NK-92 treated with Interleukin-12 subunit alpha and Interleukin-12 subunit beta, amount 100 ng/mL, for 24 hours (cell line): ENCODE measurements at places on chromosomes 3 and 15.

DNA sequence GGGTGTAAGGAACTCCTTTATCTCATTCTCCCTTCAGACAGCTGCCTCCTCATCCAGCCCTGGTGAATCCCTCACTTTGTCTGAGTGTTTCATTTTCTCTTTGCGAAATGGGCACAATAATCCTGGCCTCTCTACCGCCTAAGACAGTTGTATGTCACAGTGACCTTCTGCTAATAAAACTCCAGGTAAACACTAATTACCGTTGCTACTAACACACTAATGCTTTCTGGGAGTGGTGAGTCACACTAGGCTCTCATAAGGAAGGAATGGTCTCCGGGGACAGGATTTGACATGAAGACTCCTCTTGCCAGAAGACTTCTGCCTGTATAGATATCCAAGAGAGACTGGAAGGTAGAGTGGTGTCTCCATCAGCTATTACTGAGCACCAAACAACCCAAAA, 71.7 kb upstream of the SNRK start:
- DNase-seq: no peak

- no peak for DNase-seq
These were observed 5.8 kb upstream of the SUCNR1 start for GRCh38 chr3:151867666-151868065.

DNA sequence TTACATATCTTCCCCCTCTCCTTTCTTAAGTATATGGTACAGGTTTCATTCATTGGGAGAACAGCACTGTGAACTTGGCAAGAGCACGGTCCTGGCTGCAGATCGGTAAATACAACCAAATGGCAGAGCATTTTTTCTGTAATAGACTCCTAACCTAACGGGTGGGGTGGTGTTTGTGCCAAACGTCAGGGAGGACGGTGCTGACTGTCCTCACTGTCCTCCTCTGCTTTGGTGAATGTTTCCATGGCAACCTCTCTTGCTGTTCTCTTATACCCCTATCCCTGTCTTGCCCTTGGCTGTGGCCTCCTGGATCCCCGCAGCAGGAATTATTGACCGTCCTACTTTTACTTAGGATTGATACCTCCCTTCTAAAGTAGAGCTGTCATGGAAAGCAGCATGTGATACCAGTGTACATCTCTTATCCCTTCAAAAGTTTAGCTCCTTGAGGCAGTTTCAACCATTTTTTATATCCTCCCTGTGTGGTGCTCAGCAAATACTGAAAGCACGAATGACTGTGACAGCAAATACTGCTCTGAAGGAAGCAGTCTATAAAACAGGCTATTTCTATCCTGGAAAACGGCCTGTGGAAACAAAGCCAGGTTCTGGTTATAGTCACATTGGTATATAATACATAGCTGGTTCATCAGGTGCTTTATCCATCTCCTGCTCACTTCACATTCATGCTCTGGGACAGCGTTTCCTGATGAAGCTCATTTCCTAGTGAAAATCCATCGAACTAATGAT, 275.4 kb upstream of the C2CD4B start:
- no peak for DNase-seq

GRCh38 chr15:45631776-45632175, 3.1 kb upstream of the SQOR start:
- no peak for DNase-seq

DNA sequence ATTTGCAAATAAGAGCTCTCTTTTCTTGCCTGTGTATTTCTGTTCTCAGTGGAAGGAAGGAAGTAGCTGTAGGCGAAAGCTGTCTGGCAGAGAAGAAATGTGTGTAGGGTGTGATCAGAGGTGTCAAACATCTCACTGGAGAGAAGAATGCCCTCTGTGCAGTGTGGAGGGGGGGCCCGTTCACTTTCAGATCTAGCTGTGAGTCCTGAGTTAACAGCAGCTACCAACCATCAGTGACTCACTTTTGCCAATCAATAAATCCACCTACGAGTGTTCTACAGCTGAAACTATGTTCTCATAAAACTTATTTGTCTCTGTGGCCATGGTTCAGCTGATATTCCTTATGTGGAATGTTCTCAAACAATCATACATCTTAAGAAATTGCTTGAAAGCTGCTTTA, 103.7 kb downstream of the FRMD4B start:
- DNase-seq: peak; percentile 77

DNA sequence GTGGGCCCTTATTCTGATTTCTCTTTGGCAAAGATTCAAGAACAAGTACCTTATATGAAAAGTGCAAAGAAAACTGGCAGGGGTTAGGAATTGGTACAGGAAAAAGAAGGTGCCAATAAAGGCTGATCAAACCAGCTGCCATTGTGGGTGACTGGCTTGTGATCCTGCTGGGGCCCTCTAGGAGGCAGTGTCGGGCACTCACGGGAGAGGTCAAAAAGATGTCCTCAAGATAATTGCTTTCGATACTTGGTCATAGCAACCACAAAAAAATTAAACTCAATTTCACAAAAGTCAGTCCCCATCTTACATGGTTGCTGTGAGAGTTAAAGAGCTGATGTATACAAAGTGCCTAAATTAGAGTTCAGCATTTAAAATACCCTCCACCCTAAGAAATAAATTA, 31.0 kb upstream of the CAV3 start:
- no peak for DNase-seq

DNA sequence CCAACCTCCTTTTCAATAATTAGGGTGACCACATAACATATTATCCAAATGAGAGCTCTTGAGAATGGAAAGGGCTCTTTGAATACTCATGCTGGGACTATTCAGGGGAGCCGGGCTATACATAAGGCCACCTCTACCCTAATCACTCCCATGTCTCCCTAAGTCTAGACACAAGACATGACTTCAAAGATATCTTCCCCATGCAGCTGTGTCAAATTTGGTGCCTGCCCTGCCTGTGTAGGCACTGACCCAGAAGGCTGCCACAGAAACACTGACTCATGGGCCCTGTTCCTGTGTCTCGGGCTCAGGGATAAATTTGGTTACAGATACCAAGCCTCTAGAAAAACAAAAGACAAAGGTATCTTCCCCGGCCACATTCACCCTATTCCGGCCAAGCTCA, 70.3 kb downstream of the MYLK start:
- no peak for DNase-seq

DNA sequence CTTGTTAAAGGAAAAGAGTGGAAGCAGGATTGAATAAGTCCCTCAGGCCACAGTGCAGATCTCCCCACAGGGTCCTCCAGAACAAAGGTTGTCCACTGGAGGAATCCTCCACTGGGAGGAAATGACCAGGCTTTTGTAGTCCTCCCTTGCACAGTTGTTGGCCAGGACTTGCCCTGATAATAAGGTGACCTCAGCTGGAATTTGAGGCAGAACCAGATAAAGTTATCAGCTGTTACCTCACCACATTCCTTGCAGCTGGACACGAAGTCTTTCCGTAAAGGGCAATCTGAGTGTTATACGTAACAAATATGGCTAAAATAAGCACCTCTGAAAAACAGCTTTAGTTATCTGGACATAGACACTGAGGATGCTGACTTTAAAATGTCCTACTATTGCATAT, 83.5 kb upstream of the NAALADL2 start:
- DNase-seq: no peak

- DNase-seq: no peak
These were observed 13.8 kb upstream of the ADPGK start for GRCh38 chr15:72797338-72797689.

- no peak for DNase-seq
These were observed 22.2 kb downstream of the TRA2B start for GRCh38 chr3:185915642-185916041.
